ENCODE measurements at places on chromosomes 12 and 14. TPM values are rescaled to one million over a fixed set of nuclear protein-coding genes. Genes with fewer than 3 reads are reported as not detected.

DNA sequence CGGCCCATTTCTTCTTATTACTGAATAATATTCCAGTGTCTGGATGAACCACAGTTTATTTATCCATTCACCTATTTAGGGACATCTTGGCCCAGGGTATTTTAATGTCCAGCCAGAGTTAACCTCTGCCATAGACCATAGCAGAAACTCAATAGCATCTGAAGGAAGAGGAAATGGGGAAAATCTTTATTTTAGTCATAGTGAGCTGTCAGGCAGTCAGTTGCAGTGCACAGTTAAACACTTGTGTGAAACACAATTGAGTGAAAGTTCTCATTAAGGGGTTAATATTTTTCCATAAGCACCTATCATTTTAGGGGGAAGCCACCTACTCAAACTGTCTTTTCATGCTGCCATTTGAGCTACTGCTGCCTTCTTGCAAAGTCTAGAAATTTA is 197.3 kb upstream of the PPFIA2 start:
- DNase-seq = no peak

- no peak for DNase-seq
These were observed 696.0 kb downstream of the C12orf50 start for GRCh38 chr12:87332987-87333726.

Gene TPPP2
- total RNA-seq = 3.2 TPM

DNA sequence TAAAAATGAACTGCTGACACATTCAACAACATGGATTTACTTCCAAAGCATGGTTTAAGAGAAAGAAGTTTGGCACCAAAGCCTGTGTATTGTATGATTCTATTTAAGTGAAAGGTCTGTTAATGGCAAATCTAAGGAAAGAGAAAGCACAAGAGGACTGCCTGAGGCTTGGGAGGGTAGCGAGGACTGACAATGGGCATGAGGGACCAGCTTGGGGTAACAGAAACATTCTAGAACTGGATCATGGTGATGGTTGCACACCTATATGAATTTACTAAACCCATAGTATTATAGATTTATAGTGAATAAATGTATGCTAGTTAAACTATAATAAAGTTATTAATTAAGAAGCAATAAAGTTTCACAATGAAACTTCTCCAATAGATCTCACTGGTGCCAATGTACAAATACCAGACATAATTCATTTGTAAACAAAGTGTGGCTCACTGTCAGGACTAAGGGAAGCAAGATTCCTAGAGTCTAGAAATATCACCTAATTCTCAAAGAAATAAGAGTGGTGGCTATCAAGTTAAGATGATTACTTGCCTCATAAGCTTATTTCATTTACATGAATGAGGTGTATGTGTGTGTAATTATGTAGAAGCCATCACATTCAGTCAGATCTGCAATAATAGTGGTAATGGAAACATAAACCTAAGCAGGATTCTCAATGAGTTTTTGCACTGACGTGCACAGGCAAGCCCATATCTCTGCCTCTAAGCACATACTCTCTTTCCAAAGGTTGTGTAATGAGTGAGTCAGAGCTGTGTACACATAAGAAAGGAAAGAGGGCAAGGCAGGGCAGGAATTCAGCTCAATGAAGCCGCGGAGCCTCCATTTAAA is 353.4 kb downstream of the KCNH5 start:
- DNase-seq = no peak

DNA sequence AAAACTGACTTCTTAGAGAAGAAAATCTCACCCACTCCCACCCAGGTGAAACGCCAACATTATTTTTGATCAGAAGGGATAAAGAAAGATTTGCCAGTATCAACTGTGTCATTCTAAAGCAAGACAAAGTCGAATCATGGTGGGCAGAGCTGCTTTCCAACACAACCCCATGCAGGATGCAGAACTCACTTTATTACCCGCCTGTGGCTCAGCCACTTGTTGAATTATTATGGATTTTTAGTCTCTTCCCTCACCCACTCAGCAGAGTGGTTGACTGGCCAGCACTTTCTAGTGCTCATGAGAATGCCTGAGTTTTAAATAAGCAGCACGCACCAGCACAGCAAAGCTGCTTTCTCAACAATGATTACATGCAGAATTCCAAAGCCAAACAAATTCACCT is 32.1 kb downstream of the CRACR2A start:
- no peak for DNase-seq

Gene GSKIP
- 6.9 TPM for total RNA-seq

Gene BTBD7
- total RNA-seq = 21.6 TPM

- no peak for DNase-seq
These were observed 2.5 kb downstream of the PGF start for GRCh38 chr14:74952697-74953484.

- peak; percentile 67 for DNase-seq
These were observed 8.3 kb upstream of the STAC3 start for GRCh38 chr12:57258977-57259970.

DNA sequence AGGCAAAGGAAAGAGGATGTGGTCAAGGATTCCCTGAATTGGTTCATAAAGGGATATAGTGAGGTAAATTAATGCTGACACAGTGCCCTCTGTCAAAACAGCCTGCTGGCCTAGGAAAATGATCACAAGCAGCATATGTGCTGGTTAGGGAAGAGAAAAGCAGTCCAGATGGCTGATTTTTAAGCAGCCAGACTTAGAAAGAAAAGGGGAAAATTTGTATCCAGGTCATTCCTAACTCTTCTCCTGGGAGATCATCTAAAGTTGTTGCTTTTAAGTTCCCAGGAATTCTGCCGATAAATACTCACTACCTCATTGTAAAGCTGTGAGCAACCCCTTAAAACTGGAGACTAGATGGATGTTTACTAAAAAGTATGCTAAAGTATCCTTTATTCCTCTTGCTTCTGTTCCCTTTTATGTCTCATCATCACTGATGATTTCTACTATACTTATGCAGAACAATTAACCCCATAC is 46.4 kb upstream of the CNOT2 start:
- no peak for DNase-seq

DNA sequence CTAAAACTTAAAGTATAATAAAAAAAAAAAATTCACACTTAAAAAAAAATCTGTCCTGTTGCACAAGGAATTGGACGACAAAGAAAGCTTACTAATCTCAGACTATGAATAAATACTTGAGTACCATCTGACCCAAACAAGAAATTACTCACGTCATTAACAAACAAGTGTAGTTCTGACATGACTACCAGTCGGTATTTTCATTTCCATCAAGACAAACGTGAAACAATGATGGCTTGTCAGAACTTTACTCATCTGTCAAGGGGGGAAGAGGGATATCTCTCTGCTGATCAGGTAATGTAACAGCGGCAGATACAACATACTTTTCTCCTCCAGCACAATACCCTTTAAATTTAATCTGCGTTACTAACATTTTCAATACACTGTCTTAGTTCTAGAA is 78.3 kb downstream of the CDK17 start:
- no peak for DNase-seq

DNA sequence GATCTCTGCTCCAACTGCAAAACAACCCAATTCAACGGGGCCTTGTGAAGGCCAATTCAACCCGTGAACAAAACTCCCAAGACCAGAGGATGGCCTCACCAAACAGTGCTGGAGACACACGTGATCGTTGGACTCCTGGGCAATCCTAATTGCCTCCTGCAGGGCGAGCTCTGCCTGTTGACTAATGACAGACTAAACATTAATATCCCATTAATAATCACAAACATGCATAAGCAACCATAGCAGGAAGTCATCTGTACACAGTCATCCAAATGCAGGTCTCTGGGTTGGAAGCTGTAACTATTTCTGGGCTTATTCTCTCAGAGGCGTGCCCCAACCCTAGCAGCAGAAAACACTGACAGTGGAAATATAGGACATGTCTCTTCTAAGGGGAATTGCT is 21.0 kb downstream of the ANAPC5 start:
- no peak for DNase-seq

GRCh38 chr12:123398550-123399254 is 14.8 kb downstream of the KMT5A start:
- DNase-seq = peak; percentile 29

DNA sequence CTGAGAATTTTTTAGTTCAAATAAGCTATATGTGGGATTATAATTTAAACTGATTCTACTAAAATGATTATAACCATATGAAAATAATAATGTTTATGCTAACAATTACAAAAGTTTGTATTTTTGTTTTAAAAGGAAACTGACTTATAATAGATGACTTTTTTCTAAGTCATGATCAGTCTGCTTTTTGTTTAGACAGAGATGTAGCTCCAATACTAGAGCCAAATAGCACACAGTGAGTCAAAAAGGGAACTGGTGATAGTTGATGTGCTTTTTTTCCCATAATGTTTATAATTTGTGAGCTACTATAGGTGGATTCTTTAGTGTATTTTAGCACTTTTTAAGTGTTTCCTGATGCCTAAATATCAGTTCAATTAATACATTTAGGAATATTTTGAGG is 28.3 kb downstream of the TMPO start:
- DNase-seq = no peak

- DNase-seq = no peak
These were observed 14.1 kb downstream of the STAB2 start for GRCh38 chr12:103600967-103601728.

DNA sequence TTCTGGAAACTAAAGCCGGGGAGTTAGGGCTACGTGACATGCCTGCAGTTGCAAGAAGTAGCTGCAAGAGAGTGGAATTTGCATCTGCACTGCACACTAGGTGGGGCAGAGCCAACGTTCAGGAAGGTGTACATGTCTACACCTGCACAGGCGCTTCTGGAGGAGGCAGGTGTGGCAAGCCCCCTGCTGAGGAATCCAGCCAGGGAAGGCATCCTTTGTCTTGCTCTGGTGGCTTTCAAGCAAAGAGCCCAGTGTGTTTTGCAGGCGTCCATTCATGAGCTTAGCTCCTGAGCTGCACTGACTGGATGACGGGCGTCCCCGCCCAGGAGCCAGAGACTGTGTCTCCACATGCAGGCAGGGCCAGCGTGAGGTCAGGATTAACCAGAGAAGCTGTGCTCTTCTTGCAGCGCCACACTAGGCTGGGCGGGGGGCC is 116.3 kb downstream of the ZFP36L1 start:
- no peak for DNase-seq

GRCh38 chr12:47302111-47302671 is 222.4 kb upstream of the AMIGO2 start:
- no peak for DNase-seq

DNA sequence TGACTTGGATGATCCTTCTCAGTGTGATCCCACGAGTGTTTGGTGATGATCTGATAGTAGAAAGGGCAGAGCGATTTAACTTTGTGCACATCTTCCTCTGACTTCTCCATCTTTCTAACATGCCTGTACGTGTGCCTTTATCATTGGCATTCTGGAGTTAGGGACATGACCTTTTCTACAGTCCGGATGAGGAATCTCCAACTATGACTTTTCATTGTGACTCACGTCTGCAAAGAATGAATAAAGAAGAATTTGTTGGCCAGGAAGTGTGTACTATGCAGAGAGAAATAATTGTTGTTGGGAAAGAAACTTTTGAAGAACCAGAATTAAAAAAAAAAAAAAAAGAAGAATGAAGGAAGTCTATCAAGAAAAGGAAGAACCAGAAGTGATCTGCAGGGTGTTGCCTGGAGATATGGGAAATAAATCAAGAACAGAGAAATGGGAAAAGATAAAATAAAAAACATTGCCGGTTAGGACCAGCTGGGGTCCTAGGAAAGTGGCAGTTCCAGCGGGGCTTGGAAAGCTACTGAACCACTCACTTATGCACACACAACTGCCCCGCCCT is 25.3 kb downstream of the PPFIBP1 start:
- no peak for DNase-seq

Gene FERMT2
- 57.5 TPM for total RNA-seq

DNA sequence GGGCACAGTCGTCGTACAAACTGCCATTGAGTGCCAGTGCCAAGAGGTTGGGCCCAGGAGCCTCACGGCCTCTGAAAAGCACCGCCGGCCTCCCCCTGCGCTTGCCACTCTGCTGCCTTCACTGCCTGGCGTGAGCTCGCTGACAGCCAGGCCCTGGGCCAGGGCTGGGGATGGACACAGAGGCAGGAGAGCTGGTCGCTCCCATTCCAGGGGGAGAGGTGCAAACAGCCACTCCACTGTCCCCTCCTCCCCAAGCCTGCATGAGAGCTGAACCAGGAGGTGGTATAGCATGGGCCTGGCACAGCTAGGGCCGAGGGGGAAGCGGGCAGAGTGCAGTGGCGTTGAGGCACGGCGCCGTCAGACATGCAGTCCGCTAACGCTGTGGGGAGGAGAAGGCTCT is 4.6 kb downstream of the ADSS1 start:
- no peak for DNase-seq

Gene CLEC1A
- total RNA-seq = 1.5 TPM

DNA sequence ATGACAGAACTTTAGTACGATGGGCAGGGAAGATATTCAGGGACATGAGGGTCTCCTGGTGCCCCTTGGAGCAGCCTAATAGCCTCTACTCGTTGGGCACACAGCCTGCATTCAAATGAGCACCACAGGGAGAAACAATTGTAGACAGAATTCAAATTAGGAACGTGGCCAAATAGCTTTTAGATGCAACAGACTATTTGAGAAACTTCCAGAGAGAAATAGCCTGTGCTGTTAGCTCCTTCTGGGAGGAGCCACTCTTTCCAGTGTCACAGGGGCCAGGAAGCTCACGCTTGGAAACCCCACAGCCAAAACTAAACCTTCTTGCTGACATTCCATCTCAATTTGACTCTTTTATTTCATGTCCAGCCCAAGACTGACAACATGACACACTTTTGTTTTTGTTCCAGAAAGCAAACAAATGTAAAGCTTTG is 114.5 kb downstream of the RPAP3 start:
- no peak for DNase-seq

GRCh38 chr12:16726879-16727278 is 120.9 kb upstream of the LMO3 start:
- no peak for DNase-seq

DNA sequence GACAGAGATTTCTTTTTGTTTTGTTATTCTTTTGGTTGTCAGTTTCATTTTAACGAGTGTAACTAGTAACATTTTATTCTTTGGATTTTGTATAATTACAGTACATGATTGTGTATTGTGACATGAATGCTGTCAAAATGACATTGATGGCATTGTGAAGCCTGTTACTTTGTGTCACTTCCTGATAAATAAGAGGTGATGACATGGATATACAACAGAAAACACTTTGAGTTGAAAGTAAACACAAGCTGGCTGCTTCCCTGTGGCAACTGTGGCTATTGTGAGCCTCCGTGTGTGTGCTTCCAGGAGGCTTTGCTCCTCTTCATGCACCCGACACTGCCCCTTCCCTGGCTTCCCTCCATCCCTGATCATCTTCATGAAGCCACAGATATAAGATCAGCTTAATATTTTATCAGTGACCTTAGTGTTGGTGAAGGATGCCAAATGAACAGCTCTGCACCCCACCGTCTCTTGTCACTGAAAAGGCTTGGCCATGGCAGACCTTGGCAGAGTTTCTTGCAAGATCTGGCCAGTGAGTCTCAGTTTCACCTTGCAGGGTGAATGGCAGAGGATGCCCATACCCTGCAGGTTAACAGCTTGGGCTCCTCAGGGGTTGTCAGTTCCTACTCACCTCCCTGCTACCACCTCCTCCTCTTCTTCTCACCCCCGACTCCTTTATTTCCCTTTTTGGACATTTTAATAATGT is 191.9 kb downstream of the EPS8 start:
- DNase-seq = no peak
